Kasumi-1 (cell line): ENCODE measurements at places on chromosomes 4 and X.
A peak's percentile ranks its signal among the peaks of the same experiment; 100 is the strongest.

DNA sequence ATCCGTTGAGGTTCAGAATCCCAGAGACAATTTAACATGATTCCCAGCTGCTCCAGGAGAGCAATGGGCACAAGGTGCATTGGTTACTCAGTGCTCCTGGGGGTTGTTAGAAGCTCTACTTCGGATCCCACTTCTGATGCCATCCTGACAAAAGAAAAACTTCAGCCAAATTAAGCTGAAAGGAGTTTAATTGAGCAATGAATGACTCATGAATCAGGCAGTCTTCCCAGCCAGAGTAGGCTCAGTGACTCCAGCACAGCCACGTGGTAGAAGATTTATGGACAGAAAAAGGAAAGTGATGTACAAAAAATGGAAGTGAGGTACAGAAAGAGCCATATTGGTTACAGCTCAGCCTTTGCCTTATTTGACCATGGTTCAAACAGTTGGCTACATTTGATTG is 95.7 kb downstream of the PWWP3B start:
- no peak for DNase-seq

GRCh38 chrX:23756165-23756564 is 13.1 kb upstream of the ACOT9 start:
- peak; percentile 43 for DNase-seq

GRCh38 chr4:1862055-1862911 is 6.3 kb upstream of the LETM1 start:
- no peak for DNase-seq

GRCh38 chrX:130550351-130550750 is 148.6 kb downstream of the RBMX2 start:
- no peak for DNase-seq

DNA sequence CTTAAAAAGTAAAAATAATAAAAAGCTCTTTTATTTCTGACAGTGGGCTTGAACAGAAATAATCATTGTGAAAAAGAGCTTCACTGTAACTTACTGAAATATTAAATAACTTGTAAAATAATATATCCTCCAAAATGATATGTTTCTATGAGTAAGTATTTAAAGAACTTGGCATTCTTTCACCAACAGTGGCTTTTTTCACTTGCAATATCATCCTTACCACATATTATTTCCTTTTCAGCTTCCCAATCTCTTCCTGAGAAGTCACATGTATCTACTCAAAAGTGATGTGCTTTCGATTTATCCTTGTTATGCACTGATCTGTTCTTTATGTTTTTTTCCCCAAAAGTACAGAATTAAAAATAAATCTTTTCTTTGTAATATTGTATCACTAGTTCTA is 2.2 kb upstream of the PCDH18 start:
- DNase-seq = peak; percentile 13

DNA sequence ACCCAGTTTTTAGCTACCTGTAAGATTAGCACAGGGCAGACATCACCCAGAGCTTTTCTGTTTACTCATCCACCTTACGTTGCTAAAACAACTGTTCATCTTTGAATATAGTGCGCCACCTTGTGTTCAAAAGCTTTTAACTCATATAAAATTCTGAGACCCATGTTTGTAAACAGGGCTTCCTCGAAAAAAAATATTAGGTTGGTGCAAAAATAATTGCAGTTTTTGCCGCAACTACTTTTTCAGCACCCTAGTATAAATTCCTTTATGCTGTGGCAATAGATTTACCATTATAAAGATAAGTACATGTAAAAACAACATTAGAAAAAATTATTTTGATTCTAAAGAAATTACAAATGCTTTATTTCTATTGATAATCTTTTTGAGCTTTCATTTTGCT is 147.9 kb downstream of the LRBA start:
- peak; percentile 85 for DNase-seq

- DNase-seq = peak; percentile 28
Observed at GRCh38 chrX:63784902-63785707, at the start of gene ARHGEF9. ARHGEF9 (minus strand) TSS chrX:63785214; CDS start chrX:63785145, 69 bp downstream.

DNA sequence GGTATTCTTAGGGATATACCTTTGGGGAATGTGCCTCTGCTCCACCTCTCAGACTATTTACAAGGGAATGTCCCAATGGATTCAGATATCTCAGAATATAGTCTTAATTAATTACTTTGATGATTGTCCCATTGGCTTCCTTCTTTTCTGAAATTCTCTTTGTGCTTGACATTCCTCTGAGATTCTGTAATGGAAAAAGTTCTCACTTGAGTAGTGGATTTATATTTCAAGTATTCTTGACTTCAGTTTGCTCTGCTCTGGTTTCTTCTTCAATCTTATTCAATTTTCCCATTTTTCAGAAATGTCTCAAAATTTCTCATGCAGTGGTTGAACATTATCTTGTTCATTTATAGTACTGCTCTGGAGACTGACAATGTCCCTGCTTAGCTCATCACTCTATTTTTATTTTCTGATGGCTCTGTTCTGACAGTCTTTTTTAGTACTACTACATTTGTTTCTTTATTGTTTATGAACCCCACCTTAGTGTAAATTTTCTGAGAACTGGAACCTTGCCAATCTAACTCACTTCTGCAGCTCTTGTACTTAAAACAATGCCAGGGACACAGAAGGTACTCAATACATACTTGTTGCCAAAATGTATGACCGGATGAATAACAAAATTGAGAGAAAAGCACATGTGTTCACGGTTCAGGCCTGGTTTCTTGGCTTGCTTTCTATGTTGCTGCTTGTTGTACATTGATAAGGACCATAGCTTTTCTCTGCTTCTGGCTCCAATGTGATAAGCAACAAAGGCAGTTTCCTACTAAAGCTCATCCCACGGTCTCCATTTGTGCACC is 471.7 kb downstream of the GASK1B start:
- no peak for DNase-seq

- no peak for DNase-seq
Observed at GRCh38 chr4:37324546-37324945, 80.0 kb downstream of the NWD2 start.

DNA sequence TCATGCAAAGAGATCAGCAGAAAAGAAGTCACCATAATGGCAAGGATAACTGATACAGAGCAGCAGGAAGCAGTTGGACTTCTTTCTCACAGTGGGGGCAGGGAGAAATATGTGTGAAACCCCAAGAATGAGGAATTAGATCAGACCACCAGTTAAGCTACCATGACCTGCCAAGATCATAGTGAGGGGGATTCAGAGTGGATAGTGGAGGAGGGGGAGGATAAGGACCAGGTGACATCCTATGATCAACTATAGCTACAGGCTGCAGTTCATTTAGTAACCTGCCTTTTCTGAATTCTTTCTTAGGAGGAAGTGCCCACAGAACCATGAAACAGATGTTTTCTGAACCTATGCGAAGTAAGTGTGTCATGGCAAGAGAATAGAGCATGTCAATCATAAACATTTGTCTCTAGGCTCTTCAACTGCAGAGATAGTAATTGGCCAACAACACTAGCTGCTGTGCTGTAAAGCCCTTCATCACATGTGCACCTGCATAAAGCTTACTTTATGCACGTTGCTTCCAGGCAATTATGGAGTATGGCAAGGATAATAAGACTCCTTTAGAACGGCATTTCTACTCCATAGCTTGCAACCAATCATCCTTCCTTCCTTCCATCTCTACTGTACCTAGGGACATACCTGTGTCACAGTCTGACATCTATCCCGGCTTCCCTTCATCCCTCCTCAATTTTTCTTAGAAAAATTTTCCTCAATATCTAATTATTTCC is 329.7 kb downstream of the EPHA5 start:
- DNase-seq = peak; percentile 23

- no peak for DNase-seq
Observed at GRCh38 chr4:3336382-3337356, 43.8 kb downstream of the RGS12 start.

DNA sequence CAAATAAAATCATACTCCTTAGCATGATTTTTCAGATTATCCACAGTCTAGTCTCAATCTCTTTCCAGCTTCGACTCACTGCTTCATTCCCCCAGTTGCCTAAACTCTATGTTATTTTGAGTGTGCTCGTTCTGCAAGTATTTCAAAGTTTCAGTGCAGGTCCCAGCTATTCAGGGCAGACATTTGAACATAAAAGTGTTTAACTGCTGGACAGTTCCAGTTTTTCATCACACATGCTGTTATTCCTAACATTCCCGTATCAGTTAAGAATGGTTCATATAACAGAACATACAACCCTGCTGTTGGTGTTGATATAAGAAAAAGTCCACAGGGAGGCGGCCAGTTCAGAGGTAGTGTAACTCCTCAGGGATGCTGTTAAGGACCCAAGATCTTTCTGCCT is 113.3 kb downstream of the SLIT2 start:
- no peak for DNase-seq

GRCh38 chr4:88804234-88804633 is 106.6 kb upstream of the NAP1L5 start:
- no peak for DNase-seq
